ENCODE measurements at places on chromosomes 6 and 20.

GRCh38 chr6:12473494-12473893 lies 183.3 kb downstream of the EDN1 start:
- no peaks in the 10 kb centered on the region for H3K36me3 ChIP-seq
- no peaks in the 10 kb centered on the region for H3K27me3 ChIP-seq
- peak overlapping the region; percentile 85 for H3K27ac ChIP-seq

DNA sequence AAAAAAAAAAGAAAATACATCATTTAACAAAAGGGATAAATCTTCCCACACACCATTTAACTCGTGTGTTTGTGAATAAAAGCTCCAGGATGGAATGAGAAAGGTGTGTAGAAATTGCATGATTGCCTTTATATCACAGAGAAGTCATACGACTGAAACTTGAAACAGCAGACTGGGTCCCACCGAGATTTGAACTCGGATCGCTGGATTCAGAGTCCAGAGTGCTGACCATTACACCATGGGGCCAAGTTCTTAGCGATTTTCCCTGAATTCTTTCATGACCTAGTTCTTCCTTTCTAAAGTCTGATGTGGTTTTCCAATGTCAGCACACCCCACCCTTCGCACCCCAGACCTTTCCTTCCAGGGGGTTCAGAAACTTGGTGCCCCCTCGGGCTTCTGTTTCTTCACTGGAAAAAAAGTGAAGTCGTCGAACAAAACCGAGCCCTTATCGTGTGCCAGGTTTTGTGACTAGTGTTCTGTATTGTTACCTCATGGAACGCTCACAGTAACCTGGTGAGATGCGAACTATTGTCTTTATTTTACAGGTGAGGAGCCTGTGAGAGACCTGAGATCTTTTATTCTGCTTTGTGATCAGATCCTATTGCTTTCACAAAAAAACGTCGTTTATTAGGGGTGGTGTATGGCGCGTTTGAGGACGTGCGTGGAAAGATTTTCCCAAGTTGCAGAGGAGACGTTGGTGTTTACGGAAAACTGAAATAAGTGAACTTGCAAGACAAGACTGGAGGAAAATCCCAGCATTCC lies 120.8 kb downstream of the OR2B2 start:
- H3K27me3 ChIP-seq = no peaks in the 10 kb centered on the region
- H3K4me3 ChIP-seq = peak overlapping the region; percentile 71
- H3K36me3 ChIP-seq = no peaks in the 10 kb centered on the region
- no peak for DNase-seq
- no peaks in the 10 kb centered on the region for H3K4me1 ChIP-seq

- no peaks in the 10 kb centered on the region for H3K27me3 ChIP-seq
- DNase-seq = no peak
- peak overlapping the region; percentile 65 for H3K27ac ChIP-seq
Observed at GRCh38 chr6:2244261-2245102, 923 bp downstream of the GMDS start.

DNA sequence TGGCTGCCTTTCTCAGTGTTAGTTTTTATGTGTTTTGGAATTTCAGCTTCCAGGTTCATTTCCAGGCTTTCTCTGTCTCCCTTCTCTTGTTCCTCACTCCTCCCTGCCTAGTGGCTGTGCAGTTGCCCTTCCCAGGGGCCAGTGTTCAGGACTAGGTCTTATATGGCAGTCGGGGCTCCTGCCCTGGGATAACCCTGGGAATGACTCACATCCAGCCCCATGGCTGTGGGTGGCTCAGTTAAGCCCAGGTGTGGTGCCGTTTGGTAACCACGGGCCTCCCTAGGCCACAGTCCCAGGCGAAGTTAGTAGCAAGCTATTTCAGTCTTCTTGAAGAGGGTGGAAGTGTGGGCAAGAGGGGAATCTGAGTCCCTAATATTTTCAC lies 57.4 kb upstream of the DDR1 start:
- no peaks in the 10 kb centered on the region for H3K36me3 ChIP-seq
- no peaks in the 10 kb centered on the region for H3K27me3 ChIP-seq
- no peak overlapping the region for H3K27ac ChIP-seq
- no peak overlapping the region for H3K4me3 ChIP-seq
- peaks cover 20% of the 10 kb centered on the region for H3K4me1 ChIP-seq

DNA sequence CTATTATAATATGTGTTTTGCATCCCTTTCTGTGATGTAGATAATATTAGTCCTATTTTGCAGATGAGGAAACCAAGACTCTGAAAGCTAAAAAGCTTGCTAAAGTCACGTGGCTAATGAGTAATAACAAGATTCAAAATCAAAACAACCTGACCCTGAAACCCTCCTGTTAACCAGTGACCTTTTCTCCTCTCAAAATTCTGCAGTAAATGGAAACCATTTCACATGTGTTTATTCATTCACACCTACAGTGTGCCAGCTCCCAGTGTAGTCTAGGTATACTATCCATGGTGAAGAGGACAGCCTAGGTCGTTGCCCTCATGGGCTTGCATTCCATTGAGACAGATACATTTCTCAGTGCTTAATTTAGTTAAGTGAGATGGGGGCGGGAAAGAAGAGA lies 30.6 kb upstream of the PHACTR2 start:
- no peaks in the 10 kb centered on the region for H3K27me3 ChIP-seq
- H3K36me3 ChIP-seq = no peaks in the 10 kb centered on the region
- DNase-seq = no peak
- H3K4me3 ChIP-seq = no peak overlapping the region
- no peak overlapping the region for H3K27ac ChIP-seq

DNA sequence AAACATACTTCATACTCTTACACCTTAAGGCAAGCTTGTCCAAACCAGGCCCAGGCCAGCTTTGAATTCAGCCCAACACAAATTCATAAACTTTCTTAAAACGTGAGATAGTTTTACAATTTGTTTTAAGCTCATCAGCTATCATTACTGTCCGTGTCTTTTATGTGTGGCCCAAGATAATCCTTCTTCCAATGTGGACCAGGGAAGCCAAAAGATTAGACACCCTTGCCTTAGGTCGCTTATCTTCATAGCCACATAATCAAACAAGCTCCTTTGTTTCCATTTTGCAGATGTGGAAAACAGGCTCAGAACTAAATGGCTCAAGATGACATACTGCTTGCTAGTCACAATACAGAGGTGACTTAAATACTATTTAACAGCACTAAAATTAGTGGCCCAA lies 6.0 kb downstream of the SALL4 start:
- H3K36me3 ChIP-seq = no peaks in the 10 kb centered on the region
- H3K4me1 ChIP-seq = peaks cover 11% of the 10 kb centered on the region
- no peak for DNase-seq
- no peak overlapping the region for H3K4me3 ChIP-seq
- no peak overlapping the region for H3K27ac ChIP-seq

GRCh38 chr6:130585587-130585986 lies 219.8 kb downstream of the TMEM200A start:
- H3K4me1 ChIP-seq = no peaks in the 10 kb centered on the region
- no peaks in the 10 kb centered on the region for H3K27me3 ChIP-seq
- DNase-seq = no peak
- no peak overlapping the region for H3K27ac ChIP-seq
- no peaks in the 10 kb centered on the region for H3K36me3 ChIP-seq

- DNase-seq = no peak
- H3K27ac ChIP-seq = peak overlapping the region; percentile 15
- no peaks in the 10 kb centered on the region for H3K27me3 ChIP-seq
- peaks cover 41% of the 10 kb centered on the region for H3K36me3 ChIP-seq
- no peak overlapping the region for H3K4me3 ChIP-seq
Observed at GRCh38 chr6:8090650-8091049, 11.7 kb downstream of the EEF1E1 start.

DNA sequence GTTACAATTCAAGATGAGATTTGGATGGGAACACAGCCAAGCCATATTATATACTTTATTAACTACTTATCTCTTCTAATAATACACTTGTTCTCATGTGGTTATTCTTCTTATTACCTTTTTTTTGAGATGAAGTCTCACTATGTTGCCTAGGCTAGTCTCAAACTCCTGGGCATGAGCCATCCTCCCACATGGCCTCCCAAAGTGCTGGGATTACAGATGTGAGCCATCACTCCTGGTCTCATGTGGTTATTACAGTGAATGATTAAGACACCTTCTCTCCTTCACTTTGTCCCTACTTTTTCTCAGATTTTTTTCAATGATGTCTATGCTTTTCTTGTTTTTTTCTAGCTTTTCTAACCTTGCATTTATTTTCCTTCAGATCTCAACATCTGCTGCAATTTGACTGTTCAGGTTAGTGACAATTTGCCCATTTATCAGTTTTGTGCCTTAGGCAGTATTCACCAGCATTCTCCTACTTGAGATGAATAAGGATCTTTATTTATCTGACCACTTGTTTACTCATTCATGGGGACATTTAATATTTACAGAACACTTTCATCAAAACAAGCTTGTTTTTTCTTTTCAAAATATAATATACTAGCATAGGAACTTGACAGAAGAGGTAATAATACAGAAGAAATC lies 105.7 kb downstream of the SLC16A10 start:
- H3K36me3 ChIP-seq = no peaks in the 10 kb centered on the region
- no peak overlapping the region for H3K27ac ChIP-seq
- H3K4me1 ChIP-seq = no peaks in the 10 kb centered on the region
- no peak for DNase-seq
- no peaks in the 10 kb centered on the region for H3K27me3 ChIP-seq

DNA sequence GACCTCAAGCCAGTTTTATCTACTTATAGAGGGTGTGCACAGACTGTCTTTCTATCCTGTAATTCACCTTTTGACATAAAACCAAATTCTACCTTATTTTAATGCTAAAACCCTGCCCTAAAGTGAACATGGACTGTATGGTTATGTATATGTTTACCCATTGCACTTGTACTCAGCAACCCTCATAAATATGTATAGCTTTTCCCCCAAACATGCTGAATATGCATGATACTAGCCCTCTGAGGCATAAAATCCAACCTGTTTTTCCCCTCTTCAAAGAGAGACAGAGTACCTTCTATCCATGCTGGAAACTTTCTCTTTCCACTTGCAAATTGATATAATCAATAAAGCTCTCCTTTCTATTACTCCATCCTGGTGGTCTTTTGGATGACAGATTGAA lies 267.9 kb upstream of the BMP2 start:
- no peaks in the 10 kb centered on the region for H3K4me1 ChIP-seq
- no peak overlapping the region for H3K4me3 ChIP-seq
- no peaks in the 10 kb centered on the region for H3K36me3 ChIP-seq
- H3K27me3 ChIP-seq = no peaks in the 10 kb centered on the region

DNA sequence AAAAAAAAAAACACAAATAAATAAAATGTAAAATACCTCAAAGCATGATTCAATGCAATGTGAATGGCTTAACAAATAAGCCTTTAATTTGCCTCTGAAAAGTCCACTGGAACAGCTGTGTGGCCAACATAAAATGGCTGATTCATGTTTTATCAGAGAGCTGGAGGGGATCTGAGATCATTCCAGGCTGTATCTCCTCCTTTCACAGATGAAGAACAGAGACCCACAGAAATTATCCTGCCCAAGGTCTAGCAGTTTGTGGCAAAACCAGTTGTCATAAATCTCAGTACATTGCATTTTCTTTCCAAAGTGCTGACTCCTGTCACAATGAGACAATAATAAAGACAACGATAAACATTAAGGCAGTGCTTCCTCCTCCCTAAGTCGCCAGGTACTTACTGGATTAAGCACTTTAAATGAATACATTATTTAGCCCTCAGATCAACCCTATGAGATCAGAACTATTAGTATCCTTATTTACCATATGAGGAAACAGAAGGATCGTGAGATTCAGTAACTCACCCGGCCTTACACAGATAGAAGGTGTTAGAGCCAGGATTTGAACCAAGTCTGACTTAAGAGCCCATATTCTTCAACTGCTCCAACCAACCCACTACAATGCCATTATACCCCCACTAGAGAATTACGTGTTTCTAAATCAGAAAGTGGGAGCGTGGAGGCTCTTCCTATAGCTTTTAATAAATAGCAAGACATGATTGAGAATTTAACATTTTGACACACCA lies 118.3 kb downstream of the KIF13A start:
- H3K27ac ChIP-seq = peak overlapping the region; percentile 22
- H3K4me1 ChIP-seq = peaks cover 30% of the 10 kb centered on the region
- H3K36me3 ChIP-seq = no peaks in the 10 kb centered on the region
- H3K4me3 ChIP-seq = no peak overlapping the region
- DNase-seq = no peak

DNA sequence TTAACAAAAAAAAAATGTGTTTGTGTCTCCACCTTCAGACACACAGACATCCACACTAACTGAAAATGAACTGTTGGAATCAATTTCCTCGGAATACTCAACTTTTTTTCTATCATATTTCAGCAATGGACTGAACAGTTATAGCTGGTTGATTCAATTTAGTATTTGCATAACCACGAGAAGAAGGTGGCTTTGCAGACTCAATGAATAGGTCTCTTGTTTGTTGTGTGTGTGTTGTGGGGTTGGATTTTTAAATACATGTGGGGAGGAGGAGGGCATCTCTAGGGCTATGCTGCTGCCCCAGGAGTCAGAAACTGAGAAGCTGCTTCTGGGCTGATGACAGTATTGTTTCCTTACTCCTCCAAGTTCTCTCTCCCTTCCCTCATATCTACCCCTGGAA lies 28.7 kb downstream of the TFAP2A start:
- no peaks in the 10 kb centered on the region for H3K36me3 ChIP-seq
- H3K27me3 ChIP-seq = peaks cover 49% of the 10 kb centered on the region
- no peak overlapping the region for H3K27ac ChIP-seq

GRCh38 chr6:28224131-28225055 lies 682 bp upstream of the ZSCAN9 start:
- peak overlapping the region; percentile 80 for H3K27ac ChIP-seq
- H3K4me3 ChIP-seq = peak overlapping the region; percentile 73
- no peak for DNase-seq
- no peaks in the 10 kb centered on the region for H3K4me1 ChIP-seq
- peaks cover 26% of the 10 kb centered on the region for H3K36me3 ChIP-seq

- peak overlapping the region; percentile 95 for H3K27ac ChIP-seq
- H3K4me1 ChIP-seq = peaks cover 44% of the 10 kb centered on the region
- no peak for DNase-seq
- peaks cover 2% of the 10 kb centered on the region for H3K36me3 ChIP-seq
- no peaks in the 10 kb centered on the region for H3K27me3 ChIP-seq
Observed at GRCh38 chr20:31718952-31719643, 3.6 kb downstream of the BCL2L1 start.

- no peak overlapping the region for H3K27ac ChIP-seq
- no peak for DNase-seq
- no peak overlapping the region for H3K4me3 ChIP-seq
- H3K36me3 ChIP-seq = no peaks in the 10 kb centered on the region
Observed at GRCh38 chr6:157775376-157775775, 47.7 kb upstream of the SNX9 start.

GRCh38 chr20:3753098-3753497 lies 14.5 kb downstream of the ADISSP start:
- H3K27ac ChIP-seq = no peak overlapping the region
- no peaks in the 10 kb centered on the region for H3K27me3 ChIP-seq
- no peak overlapping the region for H3K4me3 ChIP-seq
- DNase-seq = peak; percentile 78
- peaks cover 8% of the 10 kb centered on the region for H3K4me1 ChIP-seq

- H3K27ac ChIP-seq = no peak overlapping the region
- no peak for DNase-seq
- no peaks in the 10 kb centered on the region for H3K27me3 ChIP-seq
- no peaks in the 10 kb centered on the region for H3K36me3 ChIP-seq
- no peak overlapping the region for H3K4me3 ChIP-seq
Observed at GRCh38 chr6:113120582-113121285, 736.4 kb upstream of the MARCKS start.

GRCh38 chr6:149967591-149967990 lies 3.8 kb downstream of the ULBP1 start:
- H3K27me3 ChIP-seq = no peaks in the 10 kb centered on the region
- H3K4me3 ChIP-seq = no peak overlapping the region
- H3K36me3 ChIP-seq = no peaks in the 10 kb centered on the region
- H3K27ac ChIP-seq = no peak overlapping the region
- peaks cover 15% of the 10 kb centered on the region for H3K4me1 ChIP-seq
